Stimulated activated CD4-positive, alpha-beta T cell treated with anti-CD3 and anti-CD28 coated beads, Interleukin-15, amount 100 ng/mL, for 1 hour (primary cell): ENCODE measurements at places on chromosomes 12 and 14.

DNA sequence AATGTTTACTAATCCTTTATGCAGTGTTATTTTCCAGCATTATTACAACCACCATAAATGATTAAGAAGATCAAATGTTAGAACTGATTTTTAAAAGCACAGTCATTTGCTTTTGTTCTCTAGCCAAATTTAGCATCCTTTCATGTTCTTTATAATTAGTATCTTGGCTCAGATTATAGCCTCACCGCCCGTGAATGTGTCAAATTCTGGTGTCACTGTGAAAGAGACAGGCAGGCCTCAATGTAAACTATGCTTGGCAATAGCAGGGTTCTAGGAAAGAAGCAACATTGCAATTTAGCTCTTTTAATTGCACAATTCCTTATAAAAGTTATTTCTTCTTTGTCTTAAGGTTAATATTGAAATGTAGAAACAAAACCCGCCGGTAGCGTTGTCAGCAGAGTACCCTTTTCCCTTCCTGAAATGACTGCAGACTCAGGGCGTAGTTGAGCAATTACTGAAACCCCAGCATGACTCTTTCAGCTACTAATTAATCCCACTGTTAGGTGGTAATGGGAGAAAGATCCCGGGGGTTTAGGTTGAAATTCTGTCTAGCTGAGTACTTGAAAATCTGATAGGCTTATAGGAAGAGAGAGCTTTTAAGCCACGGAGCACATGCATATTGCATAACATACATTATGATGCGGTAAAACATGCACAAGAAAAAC, 1600.5 kb upstream of the SEL1L start:
- no peak for DNase-seq

GRCh38 chr12:66058554-66058953, 72.0 kb downstream of the LLPH start:
- no peak for DNase-seq

DNA sequence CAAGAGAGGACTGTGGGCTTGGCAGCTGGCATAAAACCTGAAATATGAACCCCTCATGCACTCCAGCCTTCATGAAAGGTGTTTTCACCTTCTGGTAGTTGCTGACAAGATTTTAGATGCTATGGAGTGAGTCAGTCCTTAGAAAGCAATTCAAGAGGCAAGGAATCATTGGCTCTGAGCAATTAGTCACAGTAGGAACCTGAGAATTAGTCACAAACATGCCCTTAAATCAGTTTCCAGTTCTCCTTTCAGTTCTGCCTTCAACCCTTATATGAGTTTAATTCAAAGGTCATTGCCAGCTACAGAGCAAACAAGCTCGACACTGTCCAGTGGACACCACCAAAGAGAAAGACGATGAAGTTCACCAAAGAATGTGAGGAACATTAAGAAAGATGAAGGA, 472.3 kb downstream of the GLT1D1 start:
- no peak for DNase-seq

DNA sequence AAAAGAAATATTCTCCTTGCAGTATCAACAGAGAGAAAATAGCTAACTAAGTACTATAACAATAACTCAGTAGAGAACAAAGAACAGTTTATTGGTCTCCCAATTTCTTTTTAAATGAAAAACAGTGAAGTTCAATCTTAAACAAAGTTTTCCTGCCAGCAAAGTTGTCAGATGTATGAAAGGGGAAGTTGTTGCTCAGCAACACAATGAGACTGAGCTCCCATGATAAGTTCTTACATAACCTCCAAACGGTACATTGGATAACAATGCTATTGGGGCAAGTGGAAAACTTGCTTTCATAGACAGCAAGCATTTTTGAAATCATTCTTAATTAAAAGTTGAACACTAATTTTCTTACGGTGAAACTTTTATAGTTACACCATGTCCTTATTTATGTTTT, 94.9 kb downstream of the ALG10B start:
- no peak for DNase-seq

- DNase-seq = no peak
Measured at GRCh38 chr12:120914794-120915193, 10.6 kb upstream of the SPPL3 start.

DNA sequence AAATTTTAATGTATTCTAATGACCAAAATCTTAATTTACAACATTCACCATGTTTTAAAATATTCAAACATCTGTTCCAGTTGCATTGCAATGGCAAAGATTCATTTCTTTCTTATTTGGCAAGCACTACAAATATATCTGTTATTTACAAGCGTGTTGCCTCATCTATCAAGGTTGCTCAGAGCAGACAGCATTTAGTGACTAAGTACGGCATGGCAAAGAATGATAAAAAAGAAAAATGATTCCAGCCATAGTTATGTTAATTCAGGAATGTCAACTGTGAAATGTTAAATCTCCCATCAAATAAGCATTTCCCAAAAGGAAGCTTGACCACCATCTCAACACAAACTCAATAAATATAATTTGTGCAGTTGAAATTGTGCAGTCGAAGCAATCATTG, 312.1 kb downstream of the SEC23A start:
- DNase-seq = no peak

GRCh38 chr14:31927348-31927832, 149.7 kb upstream of the ARHGAP5 start:
- no peak for DNase-seq

GRCh38 chr12:95998611-95999286, 2.6 kb upstream of the HAL start:
- no peak for DNase-seq

DNA sequence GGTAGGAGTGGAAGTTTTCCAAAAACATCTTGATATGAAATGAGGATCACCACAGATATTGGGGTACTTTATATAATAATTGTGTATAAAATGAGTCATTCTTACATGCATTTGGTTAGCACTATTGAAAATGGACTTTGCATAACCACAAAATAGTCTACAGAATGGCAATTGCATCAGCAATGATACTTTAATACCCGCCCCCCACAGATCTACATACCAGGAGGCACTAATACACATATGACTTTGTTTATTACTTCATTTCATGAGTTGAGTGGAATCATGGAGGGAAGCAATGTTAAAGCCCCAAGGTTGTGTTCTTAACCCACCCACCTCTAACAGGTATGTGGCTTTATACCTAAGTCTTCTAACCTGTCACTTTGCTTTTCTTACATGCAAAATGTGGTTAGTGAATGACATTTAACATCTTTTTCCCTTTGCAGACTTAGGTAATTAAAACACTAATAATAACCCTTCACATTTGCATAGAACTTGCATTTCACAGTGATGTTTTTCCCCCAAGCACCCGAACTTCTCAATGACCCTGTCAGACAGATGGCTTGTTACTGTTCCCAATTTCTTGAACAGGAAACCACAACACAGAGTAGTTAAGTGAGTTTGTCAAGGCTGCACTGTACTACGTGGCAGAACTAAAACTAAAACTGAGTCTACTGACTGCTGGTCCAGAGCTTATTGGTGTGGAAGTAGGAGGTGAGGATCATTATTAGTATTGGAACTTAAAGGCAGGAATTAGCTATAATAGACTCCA, 101.9 kb downstream of the NPAS3 start:
- DNase-seq = no peak

DNA sequence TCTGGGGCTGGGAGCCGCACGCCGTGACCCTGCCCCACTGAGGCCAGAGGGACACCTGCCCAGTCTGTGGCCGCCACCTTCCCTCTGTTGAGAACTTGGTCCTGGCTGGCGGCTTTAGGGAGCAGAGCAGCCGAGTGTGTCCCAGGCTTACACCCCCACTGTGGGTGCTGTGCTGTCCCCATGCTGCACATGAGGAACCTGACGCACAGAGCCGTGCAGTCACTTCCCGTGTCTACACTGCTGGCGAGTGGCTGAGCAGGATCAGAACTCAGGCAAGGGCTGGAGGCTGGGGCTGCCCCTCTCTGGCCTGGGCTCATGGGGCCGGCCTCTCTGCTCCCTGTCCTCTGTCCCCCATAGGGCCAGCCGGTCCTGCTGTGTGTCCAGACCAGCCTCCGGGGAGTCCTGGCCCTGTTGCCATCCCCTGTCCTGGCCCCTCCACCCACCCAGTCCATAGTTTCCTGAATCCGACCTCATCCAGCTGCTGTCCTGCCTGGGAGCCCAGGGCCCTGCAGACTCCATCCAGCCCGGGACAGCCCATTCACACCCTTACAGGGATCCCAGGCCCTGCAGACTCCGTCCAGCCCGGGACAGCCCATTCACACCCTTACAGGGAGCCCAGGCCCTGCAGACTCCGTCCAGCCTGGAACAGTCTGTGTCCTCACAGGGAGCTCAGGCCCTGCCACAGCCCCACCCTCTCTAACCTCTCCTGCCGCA, 10.3 kb downstream of the FBRSL1 start:
- DNase-seq = no peak

DNA sequence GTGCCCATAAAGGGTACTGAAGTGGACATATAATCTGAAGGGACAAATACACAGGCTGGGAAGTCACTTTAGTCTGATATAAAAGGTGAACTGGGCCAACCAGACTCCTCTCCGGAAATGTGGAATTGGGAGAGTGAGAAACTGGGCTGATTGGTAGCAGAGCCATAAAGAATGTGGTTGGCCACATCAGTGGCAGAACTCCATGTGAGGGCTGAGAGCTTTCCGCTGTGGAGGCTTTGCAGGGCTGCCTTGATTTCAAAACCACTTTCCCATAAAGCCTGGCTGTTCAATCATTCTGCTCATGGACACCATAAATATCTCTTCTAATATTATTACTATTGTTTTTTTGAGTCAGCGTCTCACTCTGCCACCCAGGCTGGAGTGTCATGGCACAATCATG, 220.3 kb downstream of the MON2 start:
- no peak for DNase-seq

- no peak for DNase-seq
Measured at GRCh38 chr14:54369343-54369742, 27.5 kb upstream of the CDKN3 start.
